Fibroblast of skin of right quadriceps (primary cell): ENCODE measurements at places on chromosomes 6 and 20.

GRCh38 chr6:30223339-30223738, 10.1 kb upstream of the TRIM26 start:
- no peak for DNase-seq

GRCh38 chr6:169766232-169766631, 14.8 kb downstream of the ERMARD start:
- DNase-seq, result no peak

DNA sequence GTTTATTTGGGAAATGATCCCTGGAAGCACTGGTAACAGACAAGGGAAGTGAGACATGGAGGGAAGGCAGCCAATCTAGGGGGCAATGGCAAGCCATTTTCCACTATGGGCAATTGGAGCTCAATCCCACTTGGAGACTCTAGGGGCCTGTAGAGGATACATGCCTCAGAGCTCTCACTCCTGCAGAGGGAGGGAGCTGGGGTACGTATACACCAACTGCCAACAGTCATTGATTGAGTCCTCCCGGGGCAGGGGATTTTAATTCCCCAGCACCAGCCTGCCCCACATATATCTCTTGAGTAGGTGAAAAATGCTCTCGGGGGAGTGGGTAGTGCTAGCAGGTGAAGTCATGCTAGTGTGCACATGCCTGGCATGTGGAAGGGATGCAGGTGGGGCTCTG, 78.9 kb upstream of the KCNK16 start:
- DNase-seq, result no peak

DNA sequence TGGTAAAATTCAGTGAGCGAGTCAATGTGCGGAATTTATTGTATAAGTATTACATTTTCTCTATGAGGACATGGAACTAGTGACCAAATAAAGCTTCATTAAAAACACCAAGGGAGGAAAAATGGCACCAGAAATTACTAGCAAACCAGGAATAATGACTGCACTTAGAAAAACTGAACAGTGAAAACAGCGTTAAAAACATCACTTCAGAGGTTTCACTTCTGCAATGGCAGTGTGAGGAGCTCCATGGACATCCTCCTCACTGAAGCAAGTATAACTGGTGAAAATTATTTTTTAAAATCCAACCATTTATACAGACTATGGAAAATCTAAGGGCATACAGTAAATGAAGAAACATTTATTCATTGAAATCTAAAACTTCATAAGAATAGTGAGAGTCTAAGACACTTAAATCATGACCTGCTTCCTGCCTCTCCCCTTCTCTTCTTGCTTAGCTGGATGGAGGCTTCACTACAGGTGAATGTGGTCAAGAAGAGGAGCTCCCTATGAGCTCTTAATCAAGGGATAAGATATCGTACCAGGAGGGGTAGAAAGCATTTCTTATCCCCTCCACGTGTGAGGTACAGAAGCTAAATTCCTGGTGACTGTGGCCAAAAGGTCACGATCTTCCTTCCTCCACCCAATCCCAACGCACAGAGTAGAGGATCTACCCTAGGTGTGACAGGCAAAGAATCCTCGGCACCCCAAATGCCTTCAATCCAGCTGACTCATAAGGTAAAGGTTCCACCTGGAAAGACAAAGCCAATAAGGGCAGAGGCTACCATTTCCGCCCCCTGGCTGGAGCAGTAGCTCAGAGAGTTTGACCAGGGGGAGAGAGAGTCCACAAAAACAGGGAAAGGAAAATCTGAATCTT, 12.3 kb upstream of the ASF1A start:
- no peak for DNase-seq

GRCh38 chr20:25020901-25021301, 28.4 kb upstream of the APMAP start:
- DNase-seq, result no peak

GRCh38 chr6:106005013-106005412, 81.1 kb upstream of the PRDM1 start:
- no peak for DNase-seq

GRCh38 chr6:104182811-104183210, 676.9 kb downstream of the HACE1 start:
- DNase-seq, result peak; percentile 66

- DNase-seq, result no peak
Observed at GRCh38 chr6:41298785-41299502, 12.5 kb upstream of the TREM1 start.

- no peak for DNase-seq
Observed at GRCh38 chr6:39907871-39908575, 26.2 kb downstream of the MOCS1 start.
